ENCODE measurements at places on chromosomes 11 and 22.

DNA sequence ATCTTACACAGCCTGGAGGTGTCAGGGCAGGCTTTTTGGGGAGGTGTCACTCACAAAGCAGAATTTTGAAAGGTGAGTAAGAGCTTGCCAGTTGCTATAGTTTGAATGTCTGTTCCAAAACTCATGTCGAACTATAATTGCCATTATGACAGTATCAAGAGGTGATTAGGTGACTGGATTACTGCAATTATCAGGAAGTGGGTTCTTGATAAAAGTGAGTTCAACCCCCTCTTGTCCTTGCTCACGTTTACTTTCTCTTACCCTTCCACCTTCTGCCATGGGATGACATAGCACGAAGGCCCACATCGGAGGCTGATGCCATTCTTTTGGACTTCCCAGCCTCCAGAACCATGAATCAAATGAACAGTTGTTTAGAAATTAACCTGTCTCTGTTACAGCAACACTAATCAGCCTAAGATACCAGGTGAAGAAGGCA lies 4.7 kb upstream of the C11orf86 start:
- DNase-seq, result no peak

GRCh38 chr22:31088233-31088986 lies 7.3 kb downstream of the SMTN start:
- no peak for DNase-seq

GRCh38 chr22:48635816-48636215 lies 1191.9 kb downstream of the BRD1 start:
- DNase-seq, result no peak

DNA sequence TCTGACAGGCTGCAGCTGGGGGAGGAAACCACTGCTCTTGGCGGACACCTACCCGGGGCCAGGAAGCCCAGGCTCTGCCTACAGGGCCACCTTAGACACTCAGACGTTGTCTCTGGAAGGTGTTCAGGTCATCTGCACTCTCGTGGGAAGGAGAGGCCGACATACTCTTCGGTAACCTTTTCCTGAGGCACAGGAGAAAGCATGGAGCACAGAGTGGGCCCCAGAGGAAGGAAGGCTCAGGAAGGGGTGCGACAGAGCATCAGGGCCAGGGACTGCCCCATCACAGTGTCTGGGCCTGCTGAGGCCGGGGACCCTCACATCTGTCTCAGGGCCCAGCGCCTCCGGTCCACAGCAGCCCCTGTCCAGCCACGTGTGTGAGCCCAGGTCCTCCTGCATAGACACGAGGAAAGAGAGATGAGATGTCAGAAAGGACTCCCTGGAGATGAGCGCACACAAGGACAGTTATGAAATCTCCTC lies 18.2 kb upstream of the TUB start:
- DNase-seq, result no peak

DNA sequence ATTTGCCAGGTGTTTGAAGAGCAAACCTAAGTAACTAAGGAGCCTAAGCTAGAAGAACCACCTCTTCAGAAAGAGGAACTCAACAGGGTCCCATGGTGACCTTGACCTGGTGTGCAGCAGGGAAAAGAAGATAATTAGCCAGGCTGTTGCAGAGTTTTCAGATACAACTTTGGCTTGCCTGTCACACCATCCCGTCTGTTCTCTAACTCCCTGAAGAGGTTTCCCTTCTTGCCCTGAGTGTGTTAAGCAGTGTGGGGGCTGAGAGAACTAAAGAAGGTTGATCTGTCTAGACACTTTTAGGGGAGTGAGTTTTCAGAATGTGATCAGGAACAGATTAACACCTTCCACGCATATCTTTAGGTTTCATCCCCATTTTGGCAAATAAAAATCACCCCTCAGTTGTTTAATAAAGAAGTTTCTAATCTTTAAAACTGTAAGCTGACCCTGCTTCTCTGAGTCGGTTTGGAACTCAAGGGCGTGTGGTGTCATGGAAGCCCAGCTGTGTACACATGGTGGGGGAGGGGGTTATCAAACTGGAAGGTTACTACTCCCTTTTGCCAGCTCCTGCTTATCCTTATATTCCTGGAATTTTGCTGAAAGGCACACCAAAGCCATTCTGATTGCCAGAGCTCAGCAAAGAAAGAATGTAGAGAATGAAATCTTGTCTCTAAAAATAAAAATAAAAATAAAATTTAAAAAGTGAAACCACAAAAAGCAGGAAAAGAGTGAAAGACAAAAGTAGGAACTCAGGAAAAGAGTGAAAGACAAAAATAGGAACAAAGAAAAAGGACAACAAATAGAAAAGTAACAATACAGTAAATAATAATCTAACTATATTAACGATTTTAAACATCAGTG lies 70.2 kb downstream of the DBX1 start:
- no peak for DNase-seq

DNA sequence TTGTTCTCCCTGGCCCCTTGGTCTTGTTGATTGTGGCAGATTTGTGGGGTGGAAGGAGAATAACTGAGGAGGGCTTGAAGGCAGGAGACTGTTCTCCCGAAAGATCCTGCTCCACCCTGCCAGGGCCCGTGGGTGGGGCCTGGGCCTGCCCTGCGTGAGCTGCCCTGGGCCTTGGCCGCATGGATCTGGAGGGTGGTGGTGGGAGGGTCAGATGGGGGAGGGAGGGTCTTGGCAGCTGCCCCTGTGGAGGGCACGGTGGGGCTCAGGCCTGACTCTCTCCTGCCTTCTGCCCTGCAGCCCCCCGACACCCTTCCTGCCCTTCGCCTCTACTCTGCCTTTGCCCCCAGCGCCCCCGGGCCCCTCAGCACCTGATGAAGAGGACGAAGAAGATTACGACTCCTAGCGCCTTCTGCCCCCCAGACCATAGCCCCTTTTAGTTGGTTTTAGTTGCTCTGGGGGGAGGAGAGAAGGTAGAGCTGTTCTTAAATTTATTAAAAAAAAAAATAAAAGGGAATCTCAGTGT lies 1.9 kb downstream of the DRAP1 start:
- DNase-seq, result no peak

DNA sequence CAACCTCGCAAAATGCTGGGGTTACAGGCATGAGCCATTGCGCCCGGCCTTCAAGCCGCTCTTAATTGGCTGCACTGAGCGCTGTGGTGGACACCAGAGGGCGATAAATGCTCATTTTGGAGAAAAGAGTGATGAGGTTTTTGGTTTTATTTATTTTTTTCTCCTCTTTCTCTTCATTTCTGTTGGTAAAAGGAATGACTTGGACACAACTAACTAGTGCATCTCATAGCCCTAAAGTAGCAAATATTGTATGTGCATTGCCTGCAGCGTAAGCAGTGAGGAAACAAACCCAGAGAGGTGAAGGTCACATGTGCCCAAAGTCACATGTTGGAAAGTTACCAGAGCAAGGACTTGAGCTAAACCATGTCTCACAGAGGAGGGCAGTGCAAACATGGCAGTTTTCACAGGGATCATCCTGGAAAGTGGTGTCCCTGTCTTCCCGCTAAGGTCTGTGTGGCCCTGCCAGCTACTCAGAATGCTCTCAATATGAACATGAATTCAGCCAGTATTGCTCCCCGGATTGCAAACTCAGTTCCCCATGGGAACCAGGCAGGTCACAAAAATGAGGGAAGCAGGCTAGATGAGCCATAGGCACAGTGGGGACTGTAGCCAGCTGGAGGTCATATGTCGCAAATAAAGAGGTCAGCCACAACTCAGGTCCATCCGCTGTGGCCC lies 8.6 kb upstream of the CD82 start:
- DNase-seq, result peak; percentile 54

- DNase-seq, result no peak
Observed at GRCh38 chr11:12216671-12217374, 106.4 kb downstream of the MICAL2 start.

DNA sequence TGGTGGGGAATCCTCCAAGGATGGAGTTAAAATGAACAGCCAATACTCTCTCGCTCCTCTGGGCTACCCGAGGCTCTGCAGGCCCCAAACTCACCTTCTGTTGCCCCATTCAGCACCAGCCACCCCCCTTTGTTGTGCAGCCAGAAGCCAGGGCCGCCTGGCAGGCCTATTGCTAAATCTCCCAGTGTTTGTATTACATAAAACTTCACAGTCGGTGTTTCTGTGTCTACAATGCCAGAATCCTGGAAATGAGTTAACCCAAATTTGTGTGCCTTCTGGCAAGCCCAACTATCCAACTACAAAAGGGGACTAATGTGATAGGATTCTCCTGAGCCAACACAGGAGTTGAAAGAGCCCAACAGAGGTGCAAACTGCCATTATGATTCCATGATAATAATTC lies 9.3 kb downstream of the KCNJ5 start:
- no peak for DNase-seq

- DNase-seq, result peak; percentile 77
Observed at GRCh38 chr11:129895126-129896041, at the start of gene NFRKB. TSS of gene NFRKB (minus strand) at chr11:129895578. CDS start at chr11:129892849, 2,729 bp downstream.

- DNase-seq, result peak; percentile 53
Observed at GRCh38 chr11:65553301-65554001, 4.7 kb downstream of the LTBP3 start.

DNA sequence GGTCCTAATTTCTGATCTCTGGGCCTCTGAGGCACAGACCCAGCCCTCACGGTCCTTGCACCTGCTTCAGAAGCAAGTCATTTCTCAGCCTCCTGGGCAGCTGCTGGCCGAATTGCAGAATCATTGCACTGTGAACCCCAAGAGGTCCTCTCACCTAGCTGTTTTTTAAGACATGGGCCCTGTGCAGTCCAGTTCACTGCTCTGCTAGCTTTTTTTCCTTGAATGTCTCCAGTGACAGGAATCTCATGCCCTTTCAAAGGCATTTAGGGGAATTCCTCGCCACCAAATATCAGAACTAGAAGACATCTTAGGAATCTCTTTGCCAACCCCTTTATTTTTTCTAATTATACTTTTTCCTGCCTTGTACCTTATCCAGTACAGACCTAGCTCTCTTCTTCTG lies 35.6 kb upstream of the TP53I11 start:
- no peak for DNase-seq

- DNase-seq, result no peak
Observed at GRCh38 chr11:120712881-120713280, 201.3 kb downstream of the GRIK4 start.

DNA sequence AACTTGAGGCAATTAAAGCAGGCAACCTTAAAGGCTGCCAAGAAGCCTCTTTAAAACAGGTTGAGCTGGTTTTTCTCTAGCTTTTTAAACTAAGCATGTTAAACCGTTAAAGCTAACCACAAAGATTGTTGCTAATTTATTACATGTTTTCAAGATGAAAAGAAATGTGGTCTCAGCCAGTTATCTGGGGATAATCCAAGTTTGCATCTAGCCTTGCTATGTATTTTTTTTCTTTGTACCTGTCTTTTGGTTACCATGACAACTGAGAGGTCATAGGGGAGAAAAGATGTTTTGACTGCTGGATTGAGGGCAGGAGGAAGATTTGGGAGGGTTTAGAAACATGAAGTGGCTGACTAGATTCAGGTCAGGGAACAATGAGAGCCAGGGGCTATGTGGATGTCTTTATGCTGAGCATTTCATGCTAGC lies 19.2 kb upstream of the PGM2L1 start:
- no peak for DNase-seq

GRCh38 chr11:33709466-33709865 lies 8.8 kb upstream of the C11orf91 start:
- no peak for DNase-seq

DNA sequence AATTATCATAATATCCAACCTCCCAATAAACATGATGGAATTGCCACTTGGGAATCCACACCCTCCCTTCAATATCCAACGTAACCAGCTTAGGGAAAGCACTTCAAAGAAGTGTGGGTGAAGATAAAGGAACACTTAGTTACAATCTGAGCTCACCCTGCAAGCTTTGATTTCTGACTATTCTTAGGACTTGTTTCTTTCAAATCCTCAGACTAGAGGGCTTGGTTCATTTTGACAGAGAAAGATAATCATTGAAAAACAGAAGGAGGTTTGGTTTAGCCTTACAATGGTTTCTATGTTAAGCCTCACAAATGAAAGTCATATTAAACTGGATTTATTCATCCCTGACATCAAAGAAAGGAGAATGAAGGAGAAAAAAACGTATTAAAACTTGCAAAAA lies 57.9 kb upstream of the SYT13 start:
- DNase-seq, result no peak

DNA sequence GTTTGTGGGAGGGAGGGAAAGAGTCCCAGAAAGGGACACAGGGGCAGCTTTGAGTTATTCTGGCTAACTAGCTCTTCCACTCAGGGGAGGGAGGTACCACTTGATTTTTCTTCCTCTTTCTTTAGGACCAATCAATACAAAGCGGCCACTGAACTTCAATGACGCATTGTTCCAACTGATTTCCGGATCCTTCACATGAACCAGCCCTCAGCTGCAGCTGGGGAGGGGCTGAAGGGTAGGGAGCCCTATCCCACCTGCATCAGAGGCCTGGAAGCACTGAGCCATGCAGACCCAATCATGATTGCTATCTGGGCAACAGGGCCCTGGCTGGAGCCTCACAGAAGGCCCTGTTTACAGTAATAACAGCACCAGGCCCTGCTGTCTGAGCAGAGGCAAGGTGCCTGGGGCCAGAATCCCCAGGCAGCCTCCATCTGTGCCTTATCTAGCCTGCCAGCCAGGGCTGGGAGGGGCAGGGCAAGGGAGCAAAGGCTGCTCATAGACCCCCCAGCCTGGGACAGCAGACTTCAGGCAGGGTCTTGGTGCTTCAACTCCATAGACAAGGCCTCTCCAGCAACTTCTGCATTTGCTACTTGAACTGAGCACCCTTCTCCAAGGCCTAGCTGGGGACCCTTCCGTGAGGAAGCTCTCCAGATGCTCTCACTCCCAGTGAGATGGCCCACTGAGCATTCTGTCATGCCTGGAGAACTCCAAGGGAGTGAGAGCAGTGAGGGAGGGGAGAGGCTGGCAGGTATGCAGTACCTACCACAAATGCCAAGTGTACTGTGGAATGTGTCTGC lies 22.5 kb downstream of the CLPB start:
- no peak for DNase-seq

- no peak for DNase-seq
Observed at GRCh38 chr11:94862926-94863880, 95.0 kb downstream of the AMOTL1 start.

DNA sequence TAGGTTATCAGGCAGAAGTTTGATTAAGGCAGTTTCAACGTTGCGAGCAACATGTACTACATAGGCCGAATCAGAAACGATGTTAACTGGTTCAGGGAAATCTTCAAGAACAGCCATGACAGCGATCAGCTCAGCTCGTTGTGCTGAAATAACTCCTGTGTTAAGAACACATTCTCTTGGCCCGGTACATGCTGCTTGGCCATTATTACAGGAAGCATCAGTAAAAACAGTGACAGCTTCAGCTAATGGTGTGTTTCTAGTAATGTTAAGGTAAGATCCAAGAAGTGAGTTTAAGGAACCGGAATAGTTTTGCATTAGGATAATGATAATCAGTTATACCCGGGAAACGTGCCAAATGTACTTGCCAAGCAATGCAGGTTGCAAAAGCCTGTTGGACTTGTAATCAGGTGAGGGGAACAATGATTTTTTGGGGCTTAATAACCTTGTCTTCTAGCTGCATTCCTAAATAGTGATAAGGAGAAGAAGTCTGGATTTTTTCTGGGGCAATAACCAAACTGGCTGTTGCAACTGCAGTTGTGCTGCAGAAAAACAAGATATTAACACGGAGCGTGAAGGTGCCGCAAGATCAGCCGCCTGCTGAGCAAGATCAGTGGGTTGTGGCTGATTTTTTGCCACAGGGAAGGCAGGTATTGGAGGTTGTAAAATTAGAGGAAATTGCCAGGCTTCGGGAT lies 14.3 kb downstream of the OR52K1 start:
- DNase-seq, result no peak

All from effector memory CD4-positive, alpha-beta T cell (primary cell).